ENCODE measurements at places on chromosomes 7 and 10. TPM values are rescaled to one million over a fixed set of nuclear protein-coding genes. Genes with fewer than 3 reads are reported as not detected.

The EN2 gene
- total RNA-seq: under 0.01 TPM

The SLC26A3 gene
- 0.09 TPM for total RNA-seq

- no peak for DNase-seq
Observed at GRCh38 chr10:106555599-106555998, 608.9 kb downstream of the SORCS1 start.

DNA sequence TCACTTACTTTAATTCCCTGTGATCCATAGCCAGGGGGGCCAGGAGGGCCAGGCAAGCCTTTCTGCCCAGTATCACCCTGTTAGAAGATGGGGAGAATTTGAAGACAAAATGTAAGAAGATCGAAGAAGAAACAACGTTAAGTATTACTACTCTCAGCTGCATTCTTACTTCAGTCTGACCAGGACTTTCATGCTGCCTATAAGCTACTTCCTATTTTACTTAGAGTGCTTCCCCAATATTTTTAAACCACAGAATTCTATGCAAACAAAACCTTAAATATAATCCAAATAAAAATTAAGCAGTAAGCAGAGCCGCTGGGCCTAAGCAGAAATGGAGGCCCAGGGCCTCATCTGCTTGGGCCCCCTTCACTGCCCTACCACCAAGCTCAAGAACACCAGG lies 117.8 kb downstream of the COL28A1 start:
- DNase-seq: no peak

GRCh38 chr10:33117230-33117629 lies 159.2 kb upstream of the ITGB1 start:
- no peak for DNase-seq

GRCh38 chr10:133261726-133262325 lies 14.8 kb downstream of the ADAM8 start:
- no peak for DNase-seq

DNA sequence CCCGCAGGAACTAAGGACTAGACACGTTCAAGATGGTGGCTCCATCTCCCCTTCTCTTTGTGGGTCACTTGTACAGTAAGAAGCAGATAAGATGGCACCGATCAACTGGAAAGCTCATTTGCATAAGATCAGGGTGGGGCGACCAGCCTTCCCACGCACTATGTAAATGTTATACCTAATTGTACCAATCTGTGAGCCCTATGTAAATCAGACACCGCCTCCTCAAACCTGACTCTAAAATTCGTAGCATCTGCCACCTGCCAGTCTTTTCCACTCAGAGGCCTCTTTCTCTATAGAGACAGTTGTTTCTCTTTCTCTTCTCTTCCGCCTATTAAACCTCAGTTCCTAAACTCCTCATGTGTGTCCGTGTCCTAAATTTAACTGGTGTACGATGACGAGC lies 324.5 kb downstream of the PHF14 start:
- DNase-seq: no peak

The CLDN4 gene
- total RNA-seq: 13.4 TPM

GRCh38 chr10:97573021-97573420 lies 442 bp downstream of the ANKRD2 start:
- no peak for DNase-seq

Measured in thymus (tissue), 14 donors.